Activated CD4-positive, CD25-positive, alpha-beta regulatory T cell treated with anti-CD3 and anti-CD28 coated beads, Interleukin-2, amount 50 U/mL, for 16 hours (primary cell): ENCODE measurements at places on chromosomes 6 and 20.

- no peak for DNase-seq
These were observed 611.3 kb upstream of the GJE1 start for GRCh38 chr6:141521440-141521839.

DNA sequence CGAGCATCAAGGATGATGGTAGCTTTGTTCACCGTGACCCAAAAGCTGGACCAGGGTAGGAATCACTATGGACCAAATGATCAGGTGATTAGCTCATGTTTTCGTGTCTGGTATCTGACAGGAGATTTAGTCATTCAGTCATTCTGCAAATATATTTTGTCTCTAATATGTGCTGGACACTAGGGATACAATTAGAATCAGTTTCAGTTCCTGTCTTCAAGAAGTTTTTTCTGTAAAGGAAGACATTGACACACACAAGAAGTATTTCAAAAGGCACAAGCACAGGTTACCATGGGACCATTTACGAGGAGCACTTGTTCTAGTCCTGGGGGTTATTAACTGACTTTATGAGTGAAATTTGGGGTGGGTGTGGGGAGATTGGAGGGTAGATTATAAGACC, 244.9 kb downstream of the HIVEP2 start:
- no peak for DNase-seq

GRCh38 chr6:30494291-30494861, 5.1 kb downstream of the HLA-E start:
- DNase-seq = no peak

DNA sequence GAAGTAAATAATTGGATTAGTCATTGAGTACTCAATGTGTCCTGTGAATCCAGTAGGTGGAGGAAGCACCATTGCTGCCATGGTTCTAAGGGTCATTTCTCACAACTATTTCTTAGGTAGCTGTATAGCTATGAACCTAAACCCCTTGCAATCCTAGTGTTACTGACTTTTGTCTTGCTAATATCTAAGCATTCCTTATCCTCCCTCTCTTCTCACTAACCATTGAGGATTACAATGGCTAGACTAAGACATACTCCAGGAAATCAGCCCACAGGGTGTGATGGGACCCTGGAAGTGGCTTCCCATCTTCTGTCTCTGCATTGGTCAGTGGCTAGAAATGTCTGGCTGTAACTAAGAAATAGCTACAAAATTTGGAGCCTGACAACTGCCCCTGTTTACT, 27.3 kb upstream of the FOXA2 start:
- DNase-seq = no peak

GRCh38 chr6:11778648-11779328, at the start of gene ADTRP:
Gene ADTRP (minus strand): TSS chr6:11778803. CDS start chr6:11778759, 44 bp downstream.
- DNase-seq = no peak

DNA sequence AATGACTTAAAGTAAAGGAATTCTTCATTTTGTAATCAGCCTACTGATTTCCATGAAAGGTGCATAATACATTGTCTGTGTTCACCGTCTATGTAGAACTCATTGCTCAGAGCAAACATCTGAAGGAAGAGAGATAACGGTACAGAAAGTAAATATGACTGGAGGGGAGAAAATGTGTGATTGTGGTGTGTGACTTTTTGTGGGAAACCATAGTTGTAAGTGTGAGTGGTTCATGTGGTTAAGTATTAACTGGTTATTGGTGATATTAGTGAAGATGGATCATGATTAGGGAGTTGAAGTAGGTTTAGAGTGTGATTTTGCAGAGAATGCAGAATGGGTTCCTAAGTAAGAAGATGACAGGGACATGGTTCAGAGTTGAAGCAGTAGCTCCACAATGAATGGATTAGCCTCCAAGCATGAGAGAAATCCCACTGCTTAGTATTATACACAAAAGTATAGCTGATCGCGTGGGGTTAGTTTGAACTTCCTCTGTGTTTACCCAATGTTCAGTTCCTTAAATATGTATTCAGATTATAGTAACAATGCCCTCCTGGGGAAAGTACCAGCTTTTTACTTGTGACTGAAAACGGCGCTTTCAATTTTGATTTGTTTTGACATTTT, 368.9 kb downstream of the UTRN start:
- DNase-seq = no peak

GRCh38 chr6:150371356-150371755, 2.5 kb downstream of the IYD start:
- no peak for DNase-seq

GRCh38 chr6:46507426-46507825, 16.2 kb upstream of the RCAN2 start:
- DNase-seq = no peak

DNA sequence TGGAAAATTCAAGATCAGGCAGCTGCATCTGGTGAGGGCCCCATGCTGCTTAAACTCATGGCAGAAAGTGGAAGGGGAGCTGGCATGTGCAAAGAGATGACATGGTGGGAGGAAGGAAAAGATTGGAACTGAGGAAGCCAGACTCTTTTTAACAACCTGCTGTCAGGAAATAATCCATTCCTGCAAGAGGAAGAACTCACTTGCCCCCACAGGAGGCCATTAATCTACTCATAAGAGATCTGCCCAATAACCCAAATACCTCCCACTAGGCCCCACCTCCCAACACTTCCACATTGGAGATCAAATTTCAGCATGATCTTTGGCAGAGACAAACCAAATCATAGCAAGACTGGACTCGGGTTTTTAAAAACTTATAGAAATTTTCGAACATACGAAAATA, 200.5 kb upstream of the KCNQ5 start:
- DNase-seq = no peak

- no peak for DNase-seq
These were observed 172.4 kb downstream of the ADGB start for GRCh38 chr6:146770965-146771735.

- DNase-seq = peak; percentile 28
These were observed 8.1 kb downstream of the SCRT2 start for GRCh38 chr20:667351-668034.

DNA sequence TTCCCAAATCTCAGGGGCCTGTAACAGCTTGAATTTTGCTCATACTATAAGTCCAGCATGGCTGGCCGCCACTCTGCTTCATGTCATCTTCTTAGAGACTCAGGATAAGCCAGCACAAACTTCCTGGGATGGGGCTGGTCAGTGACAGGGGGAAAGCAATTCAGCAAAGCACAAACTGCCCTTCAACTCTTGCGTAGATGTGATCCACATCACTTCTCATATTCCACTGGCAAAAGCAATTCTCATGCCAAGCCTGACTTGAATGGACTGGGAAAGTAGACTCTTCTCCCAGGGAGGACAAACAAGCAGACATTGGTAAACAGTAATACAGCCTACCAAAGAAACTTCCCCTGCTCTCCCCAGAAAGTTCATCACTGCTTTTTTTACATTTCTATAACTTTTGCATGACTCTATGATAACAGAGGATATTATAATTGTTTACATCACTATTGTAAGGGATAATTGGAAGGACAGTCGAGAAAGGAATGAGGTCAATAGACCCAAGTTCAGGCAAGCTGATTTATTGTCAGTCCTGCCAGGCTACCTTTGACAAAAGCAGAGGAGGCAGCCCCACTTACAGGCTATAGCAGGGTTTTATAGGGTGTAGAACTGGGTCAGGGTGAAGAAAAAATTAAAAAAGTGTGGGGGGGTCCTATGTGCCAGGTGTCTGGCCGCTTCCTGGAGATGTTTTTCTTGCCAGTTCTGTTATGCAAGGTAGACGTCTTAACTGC, 37.4 kb downstream of the RBM24 start:
- no peak for DNase-seq

DNA sequence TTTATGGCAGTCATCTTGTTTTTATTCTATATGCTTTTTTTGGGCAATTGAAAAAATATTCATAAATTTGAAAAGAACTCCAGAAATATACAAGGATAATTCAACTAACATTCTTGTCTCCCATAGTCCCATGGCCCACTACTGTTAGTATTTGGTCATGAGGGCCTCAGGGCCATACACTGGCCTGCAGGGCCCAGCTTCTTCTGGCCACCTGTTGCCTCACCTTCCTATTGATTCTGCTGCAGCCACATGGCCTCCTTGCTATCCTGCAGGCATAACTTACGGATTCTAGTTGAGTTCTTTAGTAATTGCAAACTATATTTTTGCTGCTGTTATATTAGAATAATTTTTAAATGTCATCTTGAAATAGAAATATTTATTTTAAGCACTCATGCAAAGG, 72.6 kb downstream of the SCAND1 start:
- no peak for DNase-seq

DNA sequence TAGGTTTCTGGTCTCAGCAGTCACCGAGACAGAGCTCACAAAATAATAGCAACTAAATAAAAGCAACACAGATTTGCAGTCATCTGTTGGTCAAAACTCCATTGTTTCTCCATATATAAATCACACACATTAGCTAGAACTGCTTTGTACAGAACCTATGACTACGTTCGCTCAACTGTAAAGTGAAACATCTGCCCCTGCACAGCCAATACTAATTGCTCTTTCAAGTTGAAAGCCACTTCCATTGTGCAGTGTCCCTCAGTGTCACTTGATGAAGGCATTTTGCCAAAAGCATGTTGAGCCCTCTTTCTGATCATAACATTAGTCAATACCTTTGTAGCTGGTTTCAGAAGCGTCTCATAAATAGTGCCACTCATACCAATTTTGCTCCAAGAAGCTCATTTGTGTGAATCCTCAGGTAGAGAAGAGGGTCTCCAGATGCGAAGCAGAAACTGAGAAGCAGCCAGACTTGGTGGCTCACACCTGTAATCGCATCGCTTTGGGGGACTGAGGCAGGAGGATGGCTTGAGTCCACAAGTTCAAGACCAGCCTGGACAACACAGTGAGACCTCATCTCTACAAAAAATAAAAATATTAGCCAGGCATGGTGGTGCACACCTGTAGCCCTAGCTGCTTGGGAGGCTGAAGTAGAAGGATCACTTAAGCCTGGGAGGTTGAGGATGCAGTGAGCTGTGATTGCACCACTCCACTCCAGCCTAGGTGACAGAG, 68.9 kb downstream of the PERP start:
- DNase-seq = no peak

- DNase-seq = no peak
These were observed 7.0 kb downstream of the SNX5 start for GRCh38 chr20:17961587-17961940.

DNA sequence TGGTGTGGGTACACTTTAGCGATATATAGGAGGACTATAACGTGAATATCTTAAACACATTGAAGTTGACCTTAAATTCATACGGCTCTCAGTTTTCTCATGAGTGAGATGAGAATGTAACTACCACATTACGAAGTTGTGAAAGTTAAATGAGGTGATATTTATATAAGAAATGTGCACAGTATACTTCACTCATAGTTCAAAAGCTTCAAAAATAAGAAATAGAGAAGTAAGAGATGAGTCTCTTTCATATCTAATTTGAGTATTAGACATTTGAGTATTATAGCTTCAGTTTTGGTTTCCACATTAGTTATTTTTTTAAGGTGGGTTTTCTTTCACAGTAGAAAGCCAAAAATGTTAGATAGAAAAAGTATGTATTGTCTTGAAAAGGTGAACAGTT, 183.3 kb downstream of the NKAIN2 start:
- DNase-seq = no peak
